ENCODE measurements at places on chromosomes 11 and 22.

- no peak for DNase-seq
Measured at GRCh38 chr11:32899438-32899837, 6.8 kb downstream of the QSER1 start.

- no peak for DNase-seq
Measured at GRCh38 chr22:32079130-32080089, 36.3 kb downstream of the SLC5A1 start.

GRCh38 chr11:68961245-68961644 is 19.5 kb downstream of the MRGPRD start:
- no peak for DNase-seq

- DNase-seq = no peak
Measured at GRCh38 chr11:113198972-113199661, 115.3 kb upstream of the TTC12 start.

- DNase-seq = no peak
Measured at GRCh38 chr11:95544095-95544856, 245.3 kb downstream of the FAM76B start.

- no peak for DNase-seq
Measured at GRCh38 chr11:18495271-18495670, 31.5 kb downstream of the TSG101 start.

DNA sequence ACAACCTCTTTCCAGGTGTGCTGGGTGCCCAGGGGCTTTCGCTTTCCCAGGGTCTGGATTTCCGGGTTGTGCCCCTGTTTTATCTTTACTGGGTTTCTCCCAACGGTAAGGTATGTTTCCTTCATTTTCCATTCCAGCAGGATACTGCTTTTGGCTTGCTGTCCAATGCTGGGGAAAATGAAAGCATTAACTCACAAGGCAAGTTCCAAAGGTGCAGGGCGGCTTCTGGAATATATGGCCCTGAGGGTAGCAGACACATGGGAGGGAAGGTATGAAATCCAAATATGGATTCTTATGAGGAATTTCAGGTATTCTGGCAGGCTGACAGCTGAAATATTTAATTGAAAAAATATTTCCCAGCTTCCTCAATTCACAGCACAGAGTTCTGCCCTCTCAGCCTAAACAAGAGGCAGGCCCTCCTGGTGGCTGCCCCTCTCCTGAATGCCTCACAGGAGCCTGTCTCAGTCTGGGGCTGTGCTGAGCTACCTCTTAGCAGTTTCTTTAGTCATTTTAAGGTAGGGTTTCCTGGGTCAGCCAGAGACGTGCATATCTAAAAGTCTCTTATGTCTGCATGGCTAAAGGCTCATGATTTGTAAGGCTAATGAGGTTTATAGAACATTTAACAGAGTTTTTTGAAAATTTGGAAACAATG is 318.6 kb upstream of the B3GAT1 start:
- no peak for DNase-seq

GRCh38 chr11:92894197-92894596 is 75.3 kb upstream of the MTNR1B start:
- no peak for DNase-seq

GRCh38 chr11:34502949-34503348 is 10.6 kb downstream of the ELF5 start:
- DNase-seq = no peak

- DNase-seq = no peak
Measured at GRCh38 chr11:118625036-118625690, 17.7 kb downstream of the PHLDB1 start.

- DNase-seq = no peak
Measured at GRCh38 chr11:114775875-114776621, 97.7 kb downstream of the NXPE2 start.

DNA sequence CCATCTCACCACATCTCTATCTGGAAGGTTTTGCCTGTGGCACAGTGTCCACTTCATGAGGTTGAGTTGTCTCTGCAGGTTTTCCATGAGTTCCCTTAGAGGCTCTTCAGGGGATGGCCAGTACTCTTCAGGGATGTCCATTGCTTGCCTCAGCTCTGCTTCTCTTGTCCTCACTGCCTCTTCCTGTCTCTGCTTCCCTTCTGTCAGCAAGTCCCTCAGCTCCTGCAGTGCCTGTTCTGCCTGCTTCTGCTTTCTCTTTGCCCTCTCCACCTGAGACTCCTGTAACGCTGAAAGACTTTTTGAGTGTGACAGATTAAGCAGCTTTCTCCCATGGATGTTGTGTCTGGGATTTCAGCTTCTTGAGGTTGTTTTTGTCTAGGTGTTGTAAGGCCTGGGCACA is 38.2 kb upstream of the MRPL17 start:
- no peak for DNase-seq

- no peak for DNase-seq
Measured at GRCh38 chr11:47189100-47189834, 3.0 kb upstream of the PACSIN3 start.

DNA sequence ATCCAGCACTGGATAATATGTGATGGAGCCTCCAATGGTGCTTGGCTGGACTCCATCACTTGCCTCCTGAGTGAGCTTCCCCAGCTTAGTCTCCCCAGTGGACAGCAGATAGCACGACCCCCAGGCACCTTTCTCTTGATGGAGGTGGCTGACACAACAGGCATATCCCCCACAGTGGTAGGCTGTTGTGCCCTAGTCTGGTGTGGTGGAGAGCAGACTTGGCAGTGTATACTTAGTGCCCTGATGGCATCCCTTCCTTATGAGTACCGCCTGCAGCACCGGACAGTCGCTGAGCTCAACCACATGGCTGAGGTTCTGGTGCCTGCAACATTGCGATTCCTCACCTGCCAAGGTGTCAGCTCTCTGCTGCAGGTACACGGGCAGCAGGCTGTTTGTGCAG is 50.1 kb downstream of the DNHD1 start:
- DNase-seq = no peak

DNA sequence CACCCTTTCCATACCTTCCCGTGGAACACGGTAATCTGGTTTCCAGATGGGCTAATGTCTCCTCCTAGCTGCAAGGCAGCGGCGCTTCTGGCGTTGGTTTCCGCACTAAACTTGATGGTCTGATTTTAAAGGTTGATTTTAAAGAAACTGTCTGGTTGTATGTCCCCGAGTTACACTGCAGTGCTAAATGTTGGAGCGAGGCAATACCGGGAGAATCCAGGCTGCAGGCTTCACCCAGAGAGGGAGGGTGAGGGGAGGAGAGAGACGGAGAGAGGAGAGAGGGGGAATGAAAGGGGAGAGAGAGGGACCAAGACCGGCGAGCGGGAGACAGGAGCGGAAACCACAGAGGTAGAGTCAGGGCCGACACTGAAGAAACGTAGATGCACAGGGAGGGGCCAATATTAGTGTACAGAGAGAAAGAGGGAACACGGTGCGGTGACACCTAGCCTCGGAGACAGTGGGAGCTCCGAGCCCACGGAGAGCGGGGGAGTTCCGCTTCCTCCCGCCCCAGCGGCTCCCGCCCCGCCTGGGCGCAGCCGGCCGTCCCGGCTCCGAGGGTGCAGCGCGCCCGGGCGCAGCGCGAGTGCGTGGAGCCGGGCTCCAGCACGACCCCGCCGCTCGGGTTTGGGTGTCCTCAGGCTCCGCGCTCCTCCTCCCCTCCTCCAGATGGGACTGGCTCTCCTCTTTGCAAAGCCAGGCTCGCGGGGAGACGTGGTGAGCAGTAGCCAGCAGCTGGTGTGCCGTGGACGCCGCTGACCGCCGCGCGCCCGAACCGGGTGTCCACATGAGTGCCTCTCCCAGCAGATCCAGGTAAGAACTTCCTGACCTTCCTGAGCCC is 71.9 kb upstream of the GRAMD1B start:
- peak; percentile 22 for DNase-seq

DNA sequence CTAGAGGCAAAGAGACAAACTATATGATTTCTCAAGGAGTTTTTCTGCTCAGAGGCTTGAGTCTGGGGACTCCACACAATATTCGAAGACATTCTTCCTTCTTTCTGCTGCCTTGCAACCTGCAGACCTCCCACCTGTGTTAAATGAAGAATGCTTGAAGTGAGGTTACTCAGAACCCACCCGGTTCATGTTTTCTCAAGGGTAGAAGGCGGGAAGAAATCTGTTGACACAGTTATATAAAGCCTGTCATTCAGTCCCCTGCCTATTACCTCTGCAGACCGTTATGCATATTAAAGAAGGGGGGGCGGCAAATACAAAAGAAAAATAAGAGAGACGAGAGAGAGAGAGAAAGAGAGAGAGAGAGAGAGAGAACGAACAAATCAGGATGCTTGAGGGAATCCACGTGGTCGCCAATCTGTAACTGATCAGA is 2.2 kb upstream of the KMT2A start:
- DNase-seq = no peak

DNA sequence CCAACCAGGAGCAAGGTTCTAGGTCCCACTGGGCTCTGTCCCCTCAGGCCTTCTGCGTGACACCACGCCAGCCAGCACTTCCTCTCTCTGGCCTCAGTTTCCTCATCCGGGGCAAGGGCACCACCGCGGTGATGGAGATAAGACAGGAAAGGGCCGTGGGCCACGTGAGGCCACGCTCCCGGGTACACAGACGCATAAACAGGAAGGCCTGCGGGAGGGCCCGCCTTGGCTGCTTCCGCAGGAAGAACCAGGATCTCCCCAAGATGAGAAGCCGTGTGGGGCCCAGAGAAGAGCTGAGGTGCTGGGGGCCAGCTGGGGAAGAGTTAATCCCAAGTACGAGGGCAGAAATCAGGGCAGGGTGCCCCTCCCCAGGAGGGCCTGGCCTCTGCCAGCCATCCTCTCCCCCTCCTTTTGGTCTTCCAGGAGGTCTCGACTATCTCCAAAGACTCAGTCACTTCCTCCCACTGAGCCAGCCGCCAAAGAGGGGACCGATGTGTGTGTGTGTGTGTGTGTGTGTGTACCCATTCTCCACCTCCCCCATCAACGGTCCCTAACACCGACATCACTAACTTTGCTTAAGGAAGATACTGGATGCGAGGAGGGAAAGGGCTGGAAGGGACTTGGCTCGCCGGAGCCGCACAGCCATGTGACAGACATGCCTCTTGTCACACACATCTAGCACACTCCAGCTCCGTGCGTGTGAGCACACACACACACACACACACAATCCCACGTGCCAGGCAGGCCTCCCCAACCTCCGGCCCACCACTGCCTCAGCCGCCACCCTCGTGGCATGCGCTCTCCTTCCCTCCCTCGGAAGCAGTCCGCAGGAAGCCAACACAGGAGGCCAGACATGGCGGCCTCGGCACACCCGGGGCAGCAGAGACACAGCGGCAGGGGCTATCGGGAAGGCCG is 1.4 kb downstream of the MFNG start:
- peak; percentile 74 for DNase-seq

Data from activated CD8-positive, alpha-beta memory T cell treated with anti-CD3 and anti-CD28 coated beads for 48 hours (primary cell).